ENCODE measurements at places on chromosomes 5 and 9. TPM values are rescaled to one million over a fixed set of nuclear protein-coding genes. Genes with fewer than 3 reads are reported as not detected.

Gene RMRP
- polyA plus RNA-seq: 169 TPM

Gene ZCCHC10
- polyA plus RNA-seq: 22.4 TPM

Gene PLEKHG4B
- 31.1 TPM for polyA plus RNA-seq

Gene TERT
- 13.1 TPM for polyA plus RNA-seq

Gene TAF11L5
- not detected for polyA plus RNA-seq

Gene FST
- polyA plus RNA-seq: 9.8 TPM

Gene RUSC2
- 5.7 TPM for polyA plus RNA-seq

Gene GRM6
- 0.02 TPM for polyA plus RNA-seq

Gene DND1
- polyA plus RNA-seq: 2.1 TPM

Gene SLC34A1
- not detected for polyA plus RNA-seq

Gene HTR1A
- polyA plus RNA-seq: 6.5 TPM

Gene OLFM1
- polyA plus RNA-seq: 49.7 TPM

Gene AQP3
- polyA plus RNA-seq: 6.4 TPM

Gene DIPK1B
- polyA plus RNA-seq: 78.8 TPM

Gene SLC6A7
- 0.02 TPM for polyA plus RNA-seq

Gene AKNA
- polyA plus RNA-seq: 21.0 TPM

Gene SOX30
- 0.35 TPM for polyA plus RNA-seq

Gene NRG2
- polyA plus RNA-seq: 0.49 TPM

Gene CATSPER3
- 0.62 TPM for polyA plus RNA-seq

Gene RGS14
- 66.5 TPM for polyA plus RNA-seq

Gene SPATA31D3
- polyA plus RNA-seq: not detected

Gene PCDHAC1
- 2.4 TPM for polyA plus RNA-seq

Gene PCDHGA8
- polyA plus RNA-seq: 1.2 TPM

Gene CDC20B
- 0.06 TPM for polyA plus RNA-seq

Gene CCDC171
- polyA plus RNA-seq: 0.39 TPM

Gene SLC1A3
- 16.8 TPM for polyA plus RNA-seq

Gene EQTN
- 0.23 TPM for polyA plus RNA-seq

Gene C5orf52
- polyA plus RNA-seq: not detected

Gene PPP3R2
- polyA plus RNA-seq: not detected

Gene VLDLR
- polyA plus RNA-seq: 24.2 TPM

Gene RETREG1
- polyA plus RNA-seq: 0.62 TPM

Gene IL9
- not detected for polyA plus RNA-seq

Gene NKD2
- 7.8 TPM for polyA plus RNA-seq

Gene FAM78A
- polyA plus RNA-seq: 4.1 TPM

Gene ACOT12
- polyA plus RNA-seq: 0.29 TPM

Gene CMYA5
- 0.88 TPM for polyA plus RNA-seq

Gene PHF24
- 0.29 TPM for polyA plus RNA-seq

Gene NMUR2
- 0.11 TPM for polyA plus RNA-seq

Gene LSM11
- polyA plus RNA-seq: 1.3 TPM

Gene IFNK
- polyA plus RNA-seq: not detected

Gene FKTN
- polyA plus RNA-seq: 2.0 TPM

Gene PCDHGB5
- polyA plus RNA-seq: 1.1 TPM

Gene CCNJL
- 44.7 TPM for polyA plus RNA-seq

Gene FRRS1L
- polyA plus RNA-seq: 1.0 TPM

Gene ADRB2
- 0.77 TPM for polyA plus RNA-seq

Gene WWC1
- 16.4 TPM for polyA plus RNA-seq

Gene RANBP3L
- polyA plus RNA-seq: not detected

Gene GDF9
- polyA plus RNA-seq: 0.22 TPM

Gene F12
- polyA plus RNA-seq: 12.0 TPM

Gene TMEM141
- 137 TPM for polyA plus RNA-seq

Gene SPATA9
- not detected for polyA plus RNA-seq

Gene RIOK2
- polyA plus RNA-seq: 5.4 TPM

All from H1 (cell line).